ENCODE measurements at places on chromosomes 2 and 18. TPM values are rescaled to one million over a fixed set of nuclear protein-coding genes. Genes with fewer than 3 reads are reported as not detected.

DNA sequence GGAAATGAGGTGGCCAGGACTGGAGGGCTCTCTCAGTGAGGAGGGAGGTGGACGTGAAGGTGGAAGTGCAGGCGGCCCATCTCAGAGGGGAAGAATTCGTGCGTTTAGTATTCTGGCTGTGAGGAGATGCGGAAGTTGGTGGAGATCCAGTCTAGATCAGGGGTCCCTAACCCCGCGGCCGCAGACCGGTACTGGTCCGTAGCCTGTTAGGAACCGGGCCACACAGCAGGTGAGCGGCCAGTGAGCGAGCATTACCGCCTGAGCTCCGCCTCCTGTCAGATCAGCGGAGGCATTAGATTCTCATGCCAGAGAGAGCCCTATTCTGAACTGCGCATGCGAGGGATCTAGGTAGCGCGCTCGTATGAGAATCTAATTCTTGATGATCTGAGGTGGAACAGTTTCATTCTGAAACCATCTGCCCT is 1.6 kb upstream of the FHOD3 start:
- no peak for DNase-seq

The LOXHD1 gene
- not detected for total RNA-seq

The PID1 gene
- total RNA-seq: 211 TPM

The B3GNT7 gene
- not detected for total RNA-seq

DNA sequence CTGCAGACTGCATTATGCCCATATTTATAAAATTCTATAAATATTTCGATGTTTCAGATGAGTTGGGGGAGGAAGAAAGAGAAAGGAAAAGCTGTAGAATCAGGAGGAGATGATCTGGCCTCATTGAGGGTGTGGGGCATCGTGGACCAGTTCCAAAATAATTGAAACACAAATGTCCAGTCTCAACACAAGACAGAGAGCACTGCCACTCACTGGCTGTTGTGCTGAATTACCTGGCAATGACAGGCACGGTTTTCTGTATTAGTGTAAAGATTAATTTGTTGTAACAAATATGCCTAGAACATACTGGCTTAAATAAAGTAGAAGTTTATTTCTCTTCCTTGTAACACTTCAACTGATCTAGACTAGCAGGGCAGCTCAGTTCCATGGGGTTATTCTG is 24.1 kb downstream of the POLE4 start:
- DNase-seq: peak; percentile 55

- DNase-seq: no peak
These were observed 116.6 kb upstream of the PELI1 start for GRCh38 chr2:64260817-64261216.

DNA sequence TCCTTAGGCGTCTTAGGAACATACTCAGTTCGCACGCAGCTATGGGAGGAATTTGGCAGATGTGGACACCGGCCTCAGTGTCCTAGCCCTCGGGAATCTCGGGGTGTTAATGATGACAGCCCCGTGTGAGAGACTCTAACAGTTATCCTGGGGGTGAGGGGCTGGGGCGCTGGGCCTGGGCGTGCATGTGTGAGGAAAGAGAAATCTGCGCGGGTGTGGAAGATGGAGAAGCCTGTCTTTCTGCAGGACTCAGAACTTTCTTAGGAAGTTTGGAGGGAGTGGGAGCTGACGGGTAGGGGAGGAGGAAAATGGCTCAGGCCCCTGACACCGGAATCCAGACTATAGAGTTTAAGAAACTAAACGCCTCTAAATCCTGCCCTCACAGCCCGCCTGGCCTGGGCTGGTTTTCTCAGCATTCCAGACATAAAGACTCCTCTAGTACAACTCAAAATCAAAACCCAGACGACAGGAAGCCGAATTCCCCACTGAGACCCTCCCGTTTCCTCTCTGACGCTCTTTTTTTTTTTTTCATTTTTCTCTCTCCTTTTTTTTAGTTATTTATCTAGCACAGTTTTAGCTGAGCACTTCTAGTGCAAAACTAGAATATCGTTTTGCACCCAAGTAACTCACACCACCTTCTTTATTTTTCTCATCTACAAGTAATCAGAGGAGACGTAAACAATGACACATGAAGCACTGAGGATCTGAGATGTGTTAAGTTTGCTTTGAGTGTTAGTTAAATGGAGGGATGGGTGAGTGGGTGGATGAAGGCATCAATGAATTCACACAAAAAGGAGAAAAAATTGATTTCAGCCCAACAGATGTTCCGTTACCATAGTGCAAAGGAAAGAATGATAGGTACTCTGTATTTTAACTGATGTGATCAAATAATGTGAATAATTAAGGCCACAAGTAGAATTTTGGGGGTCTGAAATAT is 1.2 kb upstream of the HAAO start:
- DNase-seq: no peak

DNA sequence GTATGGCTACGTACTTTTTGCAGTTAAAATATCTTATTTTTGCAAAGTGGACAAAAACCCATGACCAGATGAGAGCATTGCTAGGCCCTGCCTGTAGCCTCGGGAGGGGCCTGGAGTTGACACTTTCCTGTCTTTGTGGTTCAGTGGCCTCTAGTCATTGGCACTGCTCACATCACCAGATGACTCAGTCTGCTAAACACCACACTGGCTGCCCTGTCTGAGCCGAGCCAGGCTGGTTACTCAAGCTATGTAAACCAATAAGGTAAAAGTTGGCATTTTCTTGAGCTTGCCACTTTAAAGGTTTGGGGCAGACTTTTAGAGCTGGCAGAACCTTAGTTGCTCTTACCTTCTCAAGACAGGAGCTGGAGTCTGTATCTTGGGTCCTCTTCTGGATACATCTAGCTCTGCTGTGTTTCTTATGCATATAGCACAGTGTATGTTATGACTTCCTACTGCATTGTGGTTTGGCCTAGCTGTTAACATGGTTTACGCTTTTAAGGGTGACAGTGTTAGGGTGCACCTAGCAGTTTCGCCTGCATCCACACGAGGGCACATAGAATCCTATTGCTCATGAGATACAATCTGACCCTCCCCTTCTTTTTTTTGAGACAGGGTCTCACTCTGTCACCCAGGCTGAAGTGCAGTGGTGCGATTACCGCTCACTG is 76.4 kb downstream of the AP1S3 start:
- DNase-seq: peak; percentile 98

DNA sequence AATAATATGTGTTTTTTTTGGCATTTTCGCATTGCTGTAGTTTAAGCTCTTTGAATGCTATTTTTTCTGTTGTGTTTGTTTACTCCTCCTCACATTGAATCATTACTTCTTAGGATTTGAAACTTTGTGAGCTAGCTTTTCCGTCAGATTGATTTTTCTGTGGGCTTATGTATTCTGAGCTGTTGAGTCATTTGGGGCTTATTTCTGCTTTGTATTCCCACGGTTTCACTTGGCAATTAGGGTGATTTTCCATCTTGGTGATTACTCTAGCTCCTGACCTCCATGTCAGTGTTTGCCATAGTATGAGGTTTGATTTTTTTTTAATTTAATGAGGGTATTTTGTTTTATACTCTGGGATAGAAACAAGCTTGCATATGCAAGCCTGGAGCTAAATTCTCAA is 200.0 kb downstream of the CCDC102B start:
- DNase-seq: no peak

DNA sequence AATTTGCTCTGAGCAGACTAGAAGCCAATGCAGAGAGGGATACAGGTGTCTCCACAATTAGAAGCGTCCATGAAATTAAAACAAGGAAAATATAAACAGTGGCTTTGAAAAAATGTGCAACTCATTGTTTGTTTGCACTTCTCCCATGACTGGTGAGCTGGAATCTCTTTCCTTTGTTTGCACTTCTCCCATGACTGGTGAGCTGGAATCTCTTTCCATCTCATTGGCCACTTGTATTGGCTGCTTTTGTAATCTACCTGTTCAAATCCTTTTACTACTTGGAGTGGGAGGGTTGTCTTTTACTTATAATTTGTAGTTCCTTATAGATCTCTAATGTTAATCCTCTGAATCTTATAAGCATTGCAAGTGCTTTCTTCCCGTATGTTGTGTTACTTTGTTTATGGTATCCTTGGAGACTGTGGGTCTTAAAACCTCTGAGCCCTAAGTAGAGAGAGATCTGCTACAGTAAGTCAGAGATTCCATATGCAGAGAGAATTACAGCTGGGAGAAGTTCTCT is 94.1 kb downstream of the RTN4 start:
- no peak for DNase-seq

GRCh38 chr2:101638817-101639605 is 58.5 kb upstream of the MAP4K4 start:
- DNase-seq: no peak

DNA sequence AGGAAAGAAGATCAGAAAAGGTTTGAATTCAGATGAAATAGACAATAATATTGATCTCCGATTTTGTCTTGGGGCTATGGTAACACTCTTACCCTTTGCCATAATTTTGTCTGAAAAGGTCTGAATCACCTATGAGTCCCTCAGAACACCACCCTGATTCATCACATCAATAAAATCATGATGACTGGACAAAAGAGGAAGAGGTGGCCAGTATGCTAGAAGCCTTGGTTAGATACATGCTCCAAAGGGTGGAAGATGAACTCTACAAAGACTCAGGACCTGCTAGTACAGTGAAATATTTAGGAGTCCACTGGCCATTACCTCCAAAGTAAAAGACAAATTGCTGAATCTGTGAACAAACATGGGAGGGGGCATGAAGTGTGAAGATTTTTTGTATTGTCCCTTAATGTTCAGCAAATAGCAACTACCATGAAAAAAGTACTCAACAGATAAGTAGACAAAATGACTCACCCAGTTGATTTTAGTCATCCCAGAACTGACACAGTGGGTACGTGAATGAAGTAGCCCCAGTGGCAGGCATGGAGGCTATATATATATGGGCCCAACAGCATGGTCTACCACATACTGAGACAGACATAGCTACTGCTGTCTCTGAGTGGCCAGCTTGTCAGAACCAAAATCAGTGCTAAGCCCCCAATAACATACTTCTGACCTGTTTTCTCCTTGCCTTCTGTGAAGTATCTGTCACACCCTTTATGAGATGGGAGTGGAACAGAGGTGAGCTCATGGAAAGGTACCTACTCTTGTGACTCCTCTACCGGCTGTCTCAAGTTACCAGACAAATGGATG is 36.5 kb upstream of the GLS start:
- DNase-seq: peak; percentile 41

DNA sequence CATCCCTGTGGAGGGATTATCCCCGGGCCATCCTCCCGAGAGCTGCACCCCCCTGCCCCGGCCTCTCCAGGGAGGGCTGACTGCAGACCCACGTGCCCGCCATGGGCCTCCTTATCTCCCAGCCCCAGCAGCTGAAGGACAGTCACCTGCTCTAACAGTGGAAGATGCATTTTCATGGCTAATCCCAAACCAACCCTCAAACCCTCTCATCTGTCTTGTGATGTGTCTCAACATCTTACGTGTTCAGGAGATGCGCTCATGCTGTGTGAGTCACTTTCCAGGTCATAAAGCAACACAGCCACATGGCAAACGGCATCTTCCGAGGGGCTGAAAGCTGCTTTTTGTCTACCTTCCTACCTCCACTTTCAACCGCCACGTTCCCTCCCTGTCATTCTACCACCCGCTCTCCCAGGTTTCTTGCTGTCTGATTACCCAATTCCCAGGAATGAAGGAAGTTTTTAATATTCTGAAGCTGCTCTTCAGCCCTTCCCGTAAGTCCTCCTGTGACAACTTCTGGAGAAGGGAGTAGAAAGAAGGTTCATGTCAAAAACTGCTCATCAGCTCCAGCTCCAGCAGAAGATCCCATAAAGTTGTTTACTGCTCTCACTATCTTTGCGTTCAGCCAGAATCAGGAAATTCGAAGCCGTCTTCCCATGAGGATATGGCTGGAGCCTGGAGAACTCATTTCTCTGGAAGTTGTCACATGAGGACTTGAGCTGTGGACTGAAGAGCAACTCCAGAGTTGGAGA is 54.5 kb downstream of the MBP start:
- peak; percentile 41 for DNase-seq

DNA sequence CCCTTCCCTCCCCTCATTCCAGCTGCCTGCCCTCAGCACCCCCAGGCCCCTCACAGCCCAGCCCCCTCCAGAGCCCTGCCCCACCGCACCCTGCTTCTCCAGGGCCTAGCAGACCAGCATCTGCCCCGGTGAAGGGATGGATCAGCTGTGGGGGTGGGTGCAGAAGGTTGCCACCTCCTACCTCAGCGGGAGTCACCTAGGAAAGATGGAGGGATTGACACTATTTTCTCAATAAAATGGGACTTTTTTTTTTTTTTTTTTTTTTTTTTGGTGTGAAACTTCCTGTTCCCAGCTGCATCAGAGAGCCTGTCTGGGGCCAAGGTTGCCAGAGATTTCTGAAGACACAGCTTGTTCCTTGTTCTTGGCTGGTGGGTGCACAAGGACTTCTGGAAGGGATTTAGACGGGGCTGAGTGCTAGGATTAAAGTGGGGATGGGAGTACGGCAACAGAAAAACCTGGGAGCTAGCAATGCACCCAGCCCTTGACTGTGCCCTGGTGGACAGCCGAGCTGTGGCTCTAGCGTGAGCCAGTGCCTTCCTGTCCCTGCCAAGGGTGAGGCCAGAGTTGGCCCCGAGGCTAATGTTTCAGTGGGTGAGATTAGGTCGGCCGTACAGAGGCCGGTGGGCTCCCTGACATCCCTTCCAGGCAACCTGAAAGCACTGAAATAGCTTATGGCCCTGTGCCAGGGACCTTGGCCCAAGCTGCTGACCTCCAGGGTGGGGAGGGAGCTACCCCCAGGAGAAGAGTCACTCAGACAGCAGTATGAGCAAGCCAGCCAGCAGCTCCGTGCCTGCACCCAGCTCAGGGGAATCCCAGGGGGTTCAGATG is 4.6 kb downstream of the B3GNT7 start:
- DNase-seq: peak; percentile 53

The CD8B2 gene
- total RNA-seq: not detected

The SERPINB10 gene
- not detected for total RNA-seq

DNA sequence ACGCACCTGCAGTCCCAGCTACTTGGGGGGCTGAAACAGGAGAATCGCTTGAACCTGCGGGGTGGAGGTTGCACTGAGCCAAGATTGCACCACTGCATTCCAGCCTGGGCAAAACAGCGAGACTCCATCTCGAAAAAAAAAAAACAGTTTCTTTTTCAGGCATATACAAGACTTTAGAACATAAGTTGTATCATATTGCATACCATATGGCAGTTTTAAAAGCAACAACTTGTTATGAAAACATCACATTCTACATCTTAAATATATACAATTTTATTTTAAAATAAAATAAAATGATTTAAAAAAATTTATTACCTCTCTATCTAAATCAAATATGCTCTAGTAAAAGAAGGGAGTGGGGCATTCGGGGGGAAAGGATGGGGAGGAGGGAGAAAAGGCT is 39.4 kb upstream of the SP5 start:
- no peak for DNase-seq

DNA sequence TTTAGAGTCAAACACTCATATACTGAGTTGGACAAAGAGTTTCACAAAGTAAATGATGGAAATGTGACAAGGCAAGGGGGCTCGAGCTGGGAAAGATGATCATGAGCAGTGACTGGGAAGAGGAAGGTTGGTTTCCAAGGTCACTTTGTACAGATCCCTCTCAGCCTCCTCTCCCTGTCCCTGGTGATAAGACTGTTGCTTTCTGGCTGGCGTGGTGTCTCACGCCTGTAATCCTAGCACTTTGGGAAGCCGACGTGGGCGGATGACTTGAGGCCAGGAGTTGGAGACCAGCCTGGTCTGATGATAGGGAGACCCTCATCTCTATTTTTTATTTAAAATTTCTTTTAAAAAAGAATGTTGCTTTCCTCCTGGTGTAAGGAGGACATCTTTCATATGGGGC is 86.6 kb upstream of the STPG4 start:
- DNase-seq: no peak
